ENCODE measurements at places on chromosomes 4 and X. TPM values are rescaled to one million over a fixed set of nuclear protein-coding genes. Genes with fewer than 3 reads are reported as not detected.

Gene SMIM10
- total RNA-seq = 0.17 TPM

Gene OTC
- not detected for total RNA-seq

Gene SPANXN4
- total RNA-seq = not detected

Gene ERAS
- total RNA-seq = not detected

Gene ADGRL3
- 0.60 TPM for total RNA-seq

Gene L1CAM
- 47.6 TPM for total RNA-seq

Gene TCEAL7
- total RNA-seq = 6.5 TPM

Gene CT83
- total RNA-seq = not detected

Gene FMR1NB
- not detected for total RNA-seq

Gene TNMD
- total RNA-seq = not detected

Gene GABRA4
- total RNA-seq = not detected

Gene GLRA2
- not detected for total RNA-seq

Gene KLB
- total RNA-seq = 0.03 TPM

Gene COL4A5
- 30.9 TPM for total RNA-seq

Gene ENAM
- not detected for total RNA-seq

Gene TCEAL5
- not detected for total RNA-seq

Gene H2BW2
- not detected for total RNA-seq

Gene DRP2
- 0.18 TPM for total RNA-seq

Gene GCNA
- 0.39 TPM for total RNA-seq

Gene STPG2
- 0.07 TPM for total RNA-seq

Gene DOCK11
- 6.2 TPM for total RNA-seq

Gene SPACA5
- total RNA-seq = not detected

Gene IBSP
- total RNA-seq = not detected

Gene INTS6L
- total RNA-seq = 6.0 TPM

Gene GNRHR
- total RNA-seq = not detected

Gene CFP
- total RNA-seq = 0.11 TPM

Gene CSAG3
- total RNA-seq = not detected

All from foreskin keratinocyte (primary cell).